ENCODE measurements at places on chromosomes 12 and 14. TPM values are rescaled to one million over a fixed set of nuclear protein-coding genes. Genes with fewer than 3 reads are reported as not detected.

The MIP gene
- total RNA-seq: not detected

The NKX2-1 gene
- total RNA-seq: not detected

The TMEM52B gene
- 3.5 TPM for total RNA-seq

The LTBR gene
- 69.6 TPM for total RNA-seq

The FAM181A gene
- not detected for total RNA-seq

The SLC15A4 gene
- 39.0 TPM for total RNA-seq

The KRT72 gene
- not detected for total RNA-seq

The MEG3 gene
- 120 TPM for total RNA-seq

The MANSC1 gene
- total RNA-seq: 2.3 TPM

The TAS2R10 gene
- 0.86 TPM for total RNA-seq
